ENCODE measurements at places on chromosomes 4 and X.

DNA sequence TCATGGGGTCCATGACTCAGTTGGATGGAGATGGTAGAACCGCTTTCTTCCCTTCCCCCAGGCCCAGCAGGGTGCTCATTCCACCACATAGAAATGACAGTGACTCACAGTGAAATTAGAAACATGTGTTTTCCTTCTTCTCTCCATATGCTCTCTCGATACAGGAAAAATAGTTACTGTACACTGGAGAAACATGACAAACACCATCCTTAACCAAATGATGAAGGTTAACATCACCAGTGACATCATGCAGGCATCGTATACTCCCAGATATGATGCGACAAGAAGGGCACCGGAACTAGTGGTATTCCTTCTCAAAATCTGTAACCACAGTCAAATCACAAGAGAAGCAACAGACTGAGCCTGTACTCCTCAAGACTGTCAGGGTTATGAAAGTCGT is 11.7 kb upstream of the RAB40A start:
- DNase-seq: no peak

DNA sequence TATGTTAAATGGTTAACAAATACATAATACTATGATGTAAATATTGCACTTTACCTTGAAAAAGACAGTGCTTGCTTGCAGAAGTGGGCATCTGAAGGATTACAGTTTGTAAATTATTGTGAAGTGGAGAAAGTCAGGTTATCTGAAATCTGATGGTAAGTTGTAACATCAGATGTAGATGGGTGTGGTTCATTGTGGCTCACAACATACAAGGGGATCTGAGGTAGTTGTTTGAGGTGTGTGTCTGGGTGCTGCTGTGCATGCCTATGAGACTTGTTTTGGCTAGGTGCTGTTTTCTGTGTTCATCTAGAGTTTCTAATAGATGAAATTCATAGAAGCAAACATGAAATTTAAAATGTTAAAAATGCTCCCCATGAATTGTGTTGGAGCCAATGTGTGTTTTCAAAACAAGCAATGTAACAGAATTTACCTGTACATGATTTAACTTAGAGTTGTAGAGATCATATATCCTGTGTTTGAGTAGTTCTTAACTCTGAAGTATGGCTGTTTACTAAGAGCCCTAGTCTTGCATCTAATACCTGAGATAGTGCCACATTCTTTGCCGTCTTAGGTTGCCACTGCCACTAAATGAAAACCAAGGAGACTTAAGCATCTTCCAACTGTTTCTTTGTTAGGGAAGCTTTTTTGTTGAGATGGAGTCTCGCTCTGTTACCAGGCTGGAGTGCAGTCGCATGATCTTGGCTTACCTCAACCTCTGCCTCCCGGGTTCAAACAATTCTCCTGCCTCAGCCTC is 11.9 kb upstream of the NDUFC1 start:
- no peak for DNase-seq

- DNase-seq: no peak
Observed at GRCh38 chrX:153880440-153880815, 5.5 kb downstream of the L1CAM start.

GRCh38 chr4:152613841-152614721 is 65.7 kb downstream of the TMEM154 start:
- DNase-seq: no peak

DNA sequence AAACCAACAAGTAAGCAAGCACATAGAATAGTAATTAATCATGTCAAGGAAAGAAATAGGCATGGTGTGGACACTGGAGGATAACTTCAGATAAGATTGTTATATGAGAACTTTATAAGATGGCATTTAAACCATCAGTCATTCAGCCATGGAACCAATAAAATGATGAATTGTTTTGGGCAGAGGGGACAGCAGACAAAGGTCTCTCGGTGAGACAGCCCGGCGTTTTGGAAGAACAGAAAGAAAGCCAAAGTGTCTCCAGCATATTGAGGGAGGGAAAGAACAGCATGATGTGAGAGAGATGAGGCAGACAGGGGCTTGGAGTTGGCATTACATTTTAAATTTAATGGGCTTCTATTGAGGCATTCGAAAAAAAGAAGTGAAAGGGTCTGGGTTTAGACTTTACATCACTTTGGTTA is 883 bp upstream of the PPM1K start:
- DNase-seq: no peak

DNA sequence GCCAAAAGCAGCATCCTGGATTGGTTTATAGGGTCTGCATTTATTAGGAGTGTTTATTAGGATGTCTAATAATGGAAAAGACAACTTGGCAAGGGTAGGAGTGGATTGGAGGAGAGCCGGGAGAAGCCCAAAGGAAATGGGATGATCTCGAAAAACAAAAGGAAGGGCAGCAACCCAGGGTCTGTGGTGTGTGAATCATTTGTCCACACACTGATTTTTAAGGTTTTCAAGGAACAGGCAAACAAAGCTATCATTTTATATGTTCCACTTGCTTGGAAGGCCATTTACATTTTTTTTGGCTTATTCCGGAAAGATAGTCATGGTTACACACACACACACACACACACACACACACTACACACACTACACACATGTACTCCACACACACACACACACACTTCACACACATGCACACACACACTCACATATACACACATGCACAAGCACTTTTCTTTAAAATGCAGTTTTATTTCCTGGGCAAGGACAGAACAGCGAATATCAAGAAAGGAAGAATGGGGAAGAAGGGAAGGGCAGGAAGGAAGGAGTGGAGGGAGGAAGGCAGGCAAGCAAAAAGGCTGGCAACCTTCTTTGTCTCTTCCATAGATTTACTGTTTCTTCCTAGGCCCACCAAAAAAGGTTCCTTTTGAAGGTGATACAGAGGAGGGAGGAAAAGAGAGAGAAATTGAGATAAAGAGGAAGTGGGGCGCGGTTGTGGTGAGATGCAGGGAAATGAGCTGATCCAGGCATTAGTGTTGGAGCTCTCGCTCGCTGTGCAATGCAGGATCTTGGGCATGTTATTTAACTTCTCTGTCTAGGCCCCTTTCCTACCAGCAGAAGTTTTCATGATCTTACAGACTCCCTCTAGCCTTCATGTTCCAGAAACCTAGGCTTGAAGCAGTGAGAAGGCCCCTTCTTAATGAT is 88.6 kb upstream of the MAML3 start:
- no peak for DNase-seq

DNA sequence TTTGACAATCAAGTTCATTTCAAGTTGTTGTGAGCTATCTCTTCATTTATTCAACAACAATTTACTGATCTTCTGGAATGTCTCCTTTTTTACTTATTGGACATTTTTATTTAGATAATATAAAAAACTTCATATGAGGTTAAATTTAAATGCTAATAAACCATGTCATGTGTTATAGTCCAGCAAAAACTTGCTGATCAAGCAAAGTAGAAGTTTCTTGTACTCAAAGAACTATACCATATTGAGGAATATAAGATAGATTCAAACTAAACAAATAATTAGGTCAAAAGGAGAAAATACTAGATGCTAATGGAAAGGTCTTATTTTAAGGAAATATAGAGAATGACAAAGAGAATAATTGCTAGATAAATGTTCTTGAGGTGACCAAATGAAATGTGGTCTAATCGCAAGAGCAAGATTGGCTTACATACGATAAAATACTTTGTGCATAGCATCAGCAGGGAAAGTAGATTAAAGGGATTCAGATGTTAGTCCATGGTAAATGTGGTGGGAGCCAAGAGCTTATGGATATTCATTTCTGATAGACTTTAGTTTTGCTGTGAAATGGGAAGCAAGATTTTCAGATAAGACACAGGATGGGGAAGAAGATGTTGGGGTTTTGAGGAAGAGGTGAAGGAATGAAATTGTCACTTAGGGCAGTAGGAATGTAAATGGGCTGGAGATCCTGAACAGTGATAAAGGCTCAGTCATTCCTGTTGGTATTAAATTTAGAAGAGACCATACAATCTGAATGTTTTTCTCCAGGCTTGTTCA is 229.5 kb downstream of the MAPK10 start:
- no peak for DNase-seq

GRCh38 chr4:129246910-129247461 is 151.0 kb downstream of the C4orf33 start:
- no peak for DNase-seq

DNA sequence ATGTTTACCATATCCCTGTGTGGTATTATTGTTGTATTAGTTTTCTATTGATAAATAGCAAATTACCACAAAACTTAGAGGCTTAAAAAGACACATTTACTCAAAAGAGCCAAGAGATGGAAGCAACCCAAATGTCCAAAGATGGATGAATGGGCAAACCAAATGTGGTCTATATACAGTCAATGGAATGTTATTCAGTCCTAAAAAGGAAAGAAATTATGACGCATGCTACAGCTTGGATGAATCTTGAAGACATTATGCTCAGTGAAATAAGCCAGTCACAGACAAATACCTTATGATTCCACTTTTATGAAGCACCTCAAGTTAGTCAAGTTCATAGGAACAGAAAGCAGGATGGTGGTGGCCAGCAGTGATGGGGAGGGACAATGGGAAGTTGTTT is 144.7 kb downstream of the QDPR start:
- no peak for DNase-seq

- DNase-seq: no peak
Observed at GRCh38 chrX:109624641-109625616, at the start of gene KCNE5. Gene KCNE5 (minus strand): TSS chrX:109625172. CDS start chrX:109625020, 152 bp downstream.

- no peak for DNase-seq
Observed at GRCh38 chr4:139146926-139147629, 29.9 kb downstream of the ELF2 start.

DNA sequence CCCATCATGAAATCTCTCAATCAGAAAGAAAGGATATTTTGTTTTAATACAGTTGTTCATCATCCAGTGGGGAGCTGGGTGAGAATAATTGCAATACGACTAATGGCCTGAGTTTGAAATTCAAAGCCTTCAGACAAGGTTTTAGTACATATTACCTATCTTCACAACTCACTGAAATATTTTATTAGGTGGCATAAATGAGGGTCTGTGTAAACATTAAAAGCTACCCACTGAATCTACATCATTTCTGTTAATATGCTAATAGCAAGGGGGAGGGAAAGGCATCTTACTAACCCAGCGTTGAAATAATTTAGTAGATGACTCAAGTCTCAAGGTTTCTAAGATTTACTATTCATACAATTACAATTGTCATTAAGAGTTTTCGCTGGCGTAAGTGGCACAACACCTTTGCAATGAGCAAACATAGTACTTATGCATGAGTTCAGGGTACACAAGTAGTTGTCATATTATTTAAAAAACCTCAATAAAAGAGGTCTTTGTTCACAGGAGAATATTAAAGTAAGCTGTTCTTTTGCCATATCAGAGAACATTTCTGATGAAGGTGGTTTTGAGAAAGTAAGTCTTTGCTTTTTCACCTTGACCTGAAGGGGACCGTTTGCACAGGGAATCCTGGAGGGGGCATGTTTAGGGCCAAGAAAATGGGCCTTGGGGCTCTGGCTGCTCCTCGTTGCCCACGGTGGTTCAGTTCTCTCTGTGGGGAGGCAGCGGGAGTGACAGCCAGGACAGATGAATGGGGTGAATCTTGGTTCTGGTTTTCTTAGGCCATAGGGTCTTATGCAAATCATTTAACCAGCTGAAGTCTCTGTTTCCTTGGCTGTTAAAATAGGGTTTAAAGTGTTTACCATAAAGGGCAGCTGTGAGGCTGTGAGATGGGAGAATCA is 4.5 kb upstream of the RHOH start:
- no peak for DNase-seq

- no peak for DNase-seq
Observed at GRCh38 chrX:30931920-30932319, 42.9 kb upstream of the TAB3 start.

- DNase-seq: no peak
Observed at GRCh38 chr4:113221990-113222389, 172.5 kb downstream of the ANK2 start.

DNA sequence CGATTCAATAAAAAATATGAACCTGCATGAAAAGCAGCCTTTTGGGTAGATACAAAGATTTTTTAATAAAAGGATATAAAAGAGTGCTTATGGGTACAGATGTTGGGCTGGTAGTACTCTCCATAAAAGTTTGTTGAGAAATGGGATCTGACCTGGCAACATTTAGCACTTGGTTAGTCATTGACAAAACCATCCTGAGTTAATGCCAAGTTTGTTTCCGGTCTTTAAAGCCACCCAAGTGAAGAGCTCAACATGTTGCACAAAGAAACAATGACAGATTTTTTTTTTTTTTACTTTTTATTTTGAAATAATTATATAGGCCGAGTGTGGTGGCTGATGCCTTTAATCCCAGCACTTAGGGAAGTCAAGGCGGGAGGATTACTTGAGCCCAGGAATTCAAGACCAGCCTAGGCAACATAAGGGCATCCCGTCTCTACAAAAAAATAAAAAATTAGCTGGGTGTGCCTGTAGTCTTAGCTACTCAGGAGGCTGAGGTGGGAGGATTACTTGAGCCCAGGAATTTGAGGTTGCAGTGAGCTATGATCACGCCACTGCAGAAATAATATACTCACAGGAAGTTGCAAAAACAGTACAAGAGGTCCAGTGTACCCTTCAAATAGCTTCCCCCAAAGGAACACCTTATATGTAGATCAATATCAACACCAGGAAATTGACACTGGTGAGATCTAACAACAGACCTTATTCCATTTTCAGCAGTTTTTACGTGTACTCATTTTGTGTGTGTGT is 16.6 kb downstream of the CHST7 start:
- no peak for DNase-seq

DNA sequence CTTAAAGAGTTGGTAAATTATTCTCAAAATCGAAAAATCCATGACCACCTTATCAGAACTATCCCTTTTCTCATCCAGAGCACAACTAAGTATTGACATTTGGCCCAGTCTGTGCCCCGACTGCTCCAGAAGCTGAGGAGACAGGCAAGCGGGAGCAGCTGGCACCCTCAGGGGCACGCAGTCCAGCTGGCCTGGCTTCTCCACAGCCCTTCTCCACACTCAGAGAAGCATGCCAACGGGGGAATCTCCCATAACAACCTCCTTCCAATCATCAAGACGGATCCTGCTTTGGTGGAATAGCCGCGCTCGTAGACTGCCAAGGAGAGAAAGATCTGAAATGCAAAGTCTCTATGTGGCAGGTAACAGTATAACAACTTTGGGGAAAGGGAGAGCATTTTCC is 85.4 kb downstream of the AFAP1 start:
- DNase-seq: no peak

DNA sequence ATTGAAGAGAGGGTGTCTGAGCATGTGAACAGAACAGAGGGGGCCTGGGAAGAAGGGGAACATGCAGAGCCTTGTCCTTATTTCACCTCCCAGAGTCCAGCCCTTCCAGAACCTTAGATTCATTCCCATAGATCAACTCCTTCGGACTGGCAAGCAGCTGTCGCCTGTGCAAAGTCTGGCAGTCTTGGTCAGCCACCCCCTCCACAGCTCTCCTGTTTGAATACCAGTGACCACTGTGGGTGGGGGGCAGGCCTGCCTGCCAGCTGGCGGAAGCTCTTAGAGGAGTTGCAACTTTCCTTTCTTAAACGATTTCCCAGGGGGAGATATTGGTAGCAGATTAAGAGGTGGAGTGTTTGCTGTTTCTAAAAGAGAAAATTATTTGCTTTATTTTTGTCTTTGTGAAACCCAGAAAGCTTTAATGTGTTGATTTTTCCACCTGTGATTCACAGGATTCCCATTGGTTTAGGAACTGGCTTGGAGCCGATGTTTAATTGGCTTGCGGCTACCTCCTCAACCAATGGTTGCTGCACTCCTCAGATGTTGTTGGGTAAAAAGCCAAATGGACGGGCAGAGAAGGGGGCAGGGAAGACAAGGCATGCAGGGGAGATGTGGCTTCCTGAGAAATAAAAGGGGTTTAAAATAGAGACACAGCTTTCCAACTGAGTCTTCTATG is 62.2 kb upstream of the PRPS1 start:
- no peak for DNase-seq

GRCh38 chr4:15781427-15782095 is 3.4 kb downstream of the CD38 start:
- no peak for DNase-seq
